RWPE1 (cell line): ENCODE measurements at places on chromosomes 6 and 20.

- no peak for DNase-seq
Observed at GRCh38 chr6:91437315-91437729, 850.5 kb upstream of the MAP3K7 start.

- no peak for DNase-seq
Observed at GRCh38 chr20:40540166-40540565, 148.9 kb downstream of the MAFB start.

DNA sequence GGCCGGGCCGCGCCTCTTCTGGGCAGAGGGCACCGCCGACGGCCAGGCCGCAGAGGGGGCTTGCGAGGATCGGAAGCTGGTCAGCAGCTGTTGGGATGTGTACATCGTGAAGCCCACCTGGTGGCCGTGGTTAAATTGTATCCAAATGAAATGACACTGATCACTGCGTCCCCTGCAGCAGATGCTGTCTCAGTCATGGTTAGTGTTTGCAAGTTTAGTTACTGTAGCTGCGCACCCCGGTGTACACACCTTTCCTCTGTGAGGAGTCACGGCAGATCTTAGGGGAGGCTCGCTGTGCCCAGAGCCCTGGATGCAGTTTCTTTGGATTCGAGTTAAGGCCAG, 653 bp downstream of the NAA20 start:
- DNase-seq, result peak; percentile 30

- peak; percentile 86 for DNase-seq
Observed at GRCh38 chr20:51563486-51564332, 21.2 kb upstream of the NFATC2 start.

DNA sequence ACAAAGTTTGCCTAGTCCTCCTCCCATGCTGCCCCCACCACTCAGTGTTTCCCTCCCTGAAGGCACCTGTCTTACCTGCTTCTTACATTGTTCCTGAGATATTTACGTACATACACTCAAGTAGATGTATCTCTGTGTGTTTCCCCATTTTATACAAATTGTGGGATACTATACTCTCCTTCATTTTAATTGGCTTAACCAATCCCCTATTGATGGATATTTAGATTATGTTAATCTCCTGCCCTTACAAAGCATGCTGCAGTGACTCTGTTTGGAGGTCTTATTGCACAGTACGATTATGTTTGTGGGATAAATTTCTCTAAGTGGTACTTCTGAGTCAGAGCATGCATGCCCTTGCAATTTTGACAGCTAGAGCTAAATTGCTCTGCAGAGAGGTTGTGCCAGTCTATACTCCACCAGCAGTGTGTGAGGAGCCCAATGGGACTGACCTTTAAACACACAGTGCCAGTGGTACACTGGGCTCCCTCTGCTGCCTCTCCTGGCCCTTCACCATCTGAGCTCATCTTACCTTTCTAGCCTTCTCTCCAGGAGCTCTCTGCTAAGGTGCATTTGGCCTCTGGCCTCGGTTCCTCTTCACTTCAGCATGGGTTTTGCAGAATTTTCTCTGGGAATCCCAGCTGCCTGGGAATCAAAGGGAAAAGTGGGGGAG, 57.4 kb downstream of the LYRM2 start:
- DNase-seq, result no peak

GRCh38 chr6:158419339-158419909, 107.2 kb downstream of the TULP4 start:
- no peak for DNase-seq

GRCh38 chr20:3847429-3847940, 851 bp downstream of the MAVS start:
- DNase-seq, result no peak

- DNase-seq, result no peak
Observed at GRCh38 chr6:107536180-107536961, 46.5 kb downstream of the SOBP start.

- DNase-seq, result no peak
Observed at GRCh38 chr6:113376847-113377165, 480.3 kb upstream of the MARCKS start.

DNA sequence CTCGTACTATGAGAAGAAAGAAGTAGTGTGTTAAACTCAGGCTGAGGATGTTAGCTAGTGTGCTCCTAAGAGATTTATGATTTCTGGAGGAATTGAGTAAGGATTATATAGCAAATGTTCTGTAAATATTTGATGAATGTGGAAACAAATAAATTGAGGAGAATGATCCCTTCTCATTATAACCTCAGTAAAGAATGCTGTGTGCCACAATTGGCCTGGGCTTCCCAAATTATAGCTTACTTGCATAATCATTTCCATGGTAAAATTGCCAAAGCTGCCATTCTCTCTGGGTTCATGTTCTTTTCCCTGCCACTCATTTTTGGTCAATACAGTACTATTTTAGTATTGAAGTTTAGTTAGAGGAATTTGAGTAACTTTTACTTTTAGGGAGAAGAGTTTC, 128.5 kb downstream of the FLRT3 start:
- no peak for DNase-seq

DNA sequence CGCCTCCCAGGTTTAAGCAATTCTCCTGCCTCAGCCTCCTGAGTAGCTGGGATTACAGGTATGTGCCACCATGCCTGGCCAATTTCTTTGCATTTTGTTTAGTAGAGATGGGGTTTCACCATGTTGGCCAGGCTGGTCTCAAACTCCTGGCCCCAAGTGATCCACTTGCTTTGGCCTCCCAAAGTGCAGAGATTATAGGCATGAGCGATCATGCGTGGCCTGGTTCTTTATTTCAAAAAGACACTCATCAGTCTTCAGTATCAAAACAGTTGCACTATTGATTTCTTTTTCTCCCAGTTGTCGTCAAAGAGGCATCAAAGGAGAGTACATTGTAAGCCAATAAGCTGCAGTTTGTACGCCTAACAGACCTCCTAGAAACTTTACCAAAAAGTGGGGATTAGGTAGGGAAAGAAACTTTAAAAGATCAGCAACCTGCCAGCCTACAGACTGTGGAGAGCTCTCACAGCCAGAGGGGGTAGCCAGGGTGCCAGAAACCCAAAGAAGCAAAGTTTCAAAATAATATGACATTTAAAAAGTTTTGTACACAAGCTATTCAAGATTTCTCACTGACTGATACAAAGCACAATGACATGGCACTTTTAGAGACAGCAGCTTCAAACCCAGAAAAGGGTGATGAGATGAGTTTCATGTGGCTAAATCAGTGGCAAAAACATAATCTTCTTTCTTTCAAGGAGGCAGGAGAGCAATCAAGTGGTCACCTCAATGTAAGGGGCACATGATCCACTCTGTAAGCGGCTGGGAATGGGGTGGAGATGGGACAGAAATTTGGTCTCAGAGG, 83.0 kb upstream of the RALY start:
- no peak for DNase-seq

DNA sequence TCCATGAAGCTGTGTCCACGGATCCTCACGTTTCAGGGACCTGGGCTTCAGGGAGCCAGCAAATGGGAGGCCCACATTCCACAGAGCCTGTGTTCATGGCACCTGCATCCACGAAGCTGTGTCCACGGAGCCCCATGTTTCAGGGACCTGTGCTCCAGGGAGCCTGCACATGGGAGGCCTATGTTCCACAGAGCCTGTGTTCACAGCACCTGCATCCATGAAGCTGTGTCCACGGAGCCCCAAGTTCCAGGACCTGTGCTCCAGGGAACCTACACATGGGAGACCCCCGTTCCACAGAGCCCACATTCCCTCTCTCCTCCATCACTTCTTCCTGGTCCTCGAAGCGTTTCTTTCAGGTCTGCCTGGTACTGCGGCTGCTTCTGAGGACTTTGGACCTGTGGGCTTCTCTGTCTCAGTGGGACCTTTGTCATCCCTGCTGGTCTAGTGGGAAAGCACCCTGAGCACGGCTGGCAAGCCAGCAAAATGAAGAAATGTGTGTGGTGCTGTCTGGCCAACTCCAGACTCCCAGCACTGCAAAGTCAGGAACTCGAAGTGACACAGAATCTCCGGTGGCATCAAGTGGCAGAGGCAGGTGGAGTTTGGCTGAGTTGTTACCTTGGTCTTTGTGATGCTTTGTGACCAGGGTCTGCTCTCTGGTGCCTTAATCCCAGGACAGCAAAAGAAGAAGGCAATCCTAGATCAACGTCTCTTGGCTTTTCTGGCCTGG, 245.9 kb downstream of the DLL1 start:
- DNase-seq, result no peak

DNA sequence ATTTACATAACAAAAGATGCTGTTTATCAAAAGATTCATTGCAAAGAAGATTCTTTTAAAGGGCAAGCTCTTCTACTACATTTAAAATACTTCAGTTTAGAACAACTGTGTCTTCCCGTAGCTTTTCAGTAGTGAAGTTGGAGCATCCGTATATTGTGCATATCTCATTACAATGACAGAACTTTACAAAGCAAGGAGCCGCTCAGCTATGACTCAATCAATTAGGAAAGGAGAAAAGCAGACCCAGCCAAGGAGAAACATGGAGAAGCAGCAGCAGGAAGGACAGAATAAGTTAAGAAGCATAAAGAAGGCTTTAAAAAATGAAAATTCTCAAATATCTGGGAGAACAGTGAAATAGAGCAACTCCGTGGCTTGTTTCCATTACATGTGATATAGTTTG, 132.6 kb upstream of the SMLR1 start:
- no peak for DNase-seq

GRCh38 chr6:107674995-107675738, 148.9 kb downstream of the SCML4 start:
- peak; percentile 80 for DNase-seq

GRCh38 chr20:38892091-38892981, 33.9 kb upstream of the FAM83D start:
- no peak for DNase-seq

- DNase-seq, result no peak
Observed at GRCh38 chr20:64229507-64230061, 26.0 kb upstream of the PCMTD2 start.

DNA sequence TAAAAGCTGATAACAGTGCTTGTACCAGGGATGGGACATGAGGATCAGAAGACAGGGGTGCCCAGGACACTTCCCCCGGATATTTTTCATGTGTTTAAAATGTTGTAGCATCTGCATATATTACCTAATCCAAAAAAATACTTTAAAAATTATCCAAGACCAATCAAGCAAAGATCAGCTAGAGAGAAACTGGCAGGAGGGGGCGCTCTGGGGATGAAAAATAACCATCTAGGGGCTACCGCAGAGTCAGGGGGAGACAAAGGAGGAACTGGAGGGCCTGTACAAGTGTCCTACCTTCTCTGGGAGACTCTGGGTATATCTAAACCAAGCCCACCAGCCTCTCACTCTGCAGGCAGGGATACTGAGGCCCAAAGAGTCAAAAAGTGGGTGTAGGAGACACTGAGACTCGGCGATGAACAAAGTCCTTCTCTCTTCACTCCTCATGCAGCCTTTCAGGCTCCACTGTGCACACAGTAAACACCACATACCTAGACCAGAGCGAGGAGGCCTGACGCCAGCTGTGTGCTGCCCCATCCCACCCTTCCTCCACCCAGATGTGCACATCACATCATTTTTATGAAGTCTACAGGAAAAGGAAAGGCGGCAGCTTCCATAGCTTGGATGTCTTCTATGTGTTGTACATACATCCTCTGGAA, 9.8 kb downstream of the RIMS4 start:
- DNase-seq, result no peak

DNA sequence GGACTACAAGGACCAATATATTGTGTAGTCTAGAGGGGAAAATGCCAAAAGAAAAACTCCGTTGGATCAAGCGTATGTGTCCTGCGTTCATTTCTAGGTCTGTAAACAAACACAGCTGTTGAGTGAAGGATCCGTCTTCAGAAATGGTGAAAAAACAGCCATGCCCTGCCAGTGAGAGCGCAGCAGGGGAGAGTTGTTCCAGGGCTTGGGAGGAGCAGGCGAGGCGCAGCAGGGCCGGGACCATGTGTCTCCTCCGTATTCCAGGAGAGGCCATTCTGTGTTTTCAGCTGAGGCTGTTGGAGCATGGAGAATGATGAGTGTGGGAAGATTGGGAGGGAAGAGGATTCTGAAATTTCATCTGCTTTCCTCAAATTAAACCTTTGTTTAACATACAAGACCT, 38.0 kb downstream of the BMP6 start:
- no peak for DNase-seq

- no peak for DNase-seq
Observed at GRCh38 chr6:49551078-49551865, 804 bp downstream of the C6orf141 start.

- DNase-seq, result no peak
Observed at GRCh38 chr6:128507337-128508310, 12.8 kb downstream of the PTPRK start.

GRCh38 chr20:63972312-63973159, 2.8 kb upstream of the ZNF512B start:
- no peak for DNase-seq

DNA sequence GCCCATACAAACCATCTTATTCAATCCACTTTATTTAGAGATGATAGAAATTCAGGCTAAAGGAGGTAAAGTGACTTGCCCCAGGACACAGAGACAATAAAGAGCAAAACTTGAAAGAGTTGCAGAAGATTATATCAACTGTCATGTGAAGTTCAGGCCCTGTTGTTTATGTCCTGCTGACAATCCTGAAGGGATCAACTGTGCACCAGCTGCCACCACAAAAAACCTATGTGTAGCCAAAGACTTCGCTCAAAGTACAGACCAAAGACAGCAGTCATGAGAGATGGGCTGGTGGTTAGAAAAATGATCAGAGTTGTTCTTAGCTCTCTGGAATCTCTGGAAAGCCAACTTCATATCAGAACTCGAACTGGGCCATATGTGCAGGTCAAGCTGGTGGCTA, 16.0 kb upstream of the CITED2 start:
- no peak for DNase-seq

DNA sequence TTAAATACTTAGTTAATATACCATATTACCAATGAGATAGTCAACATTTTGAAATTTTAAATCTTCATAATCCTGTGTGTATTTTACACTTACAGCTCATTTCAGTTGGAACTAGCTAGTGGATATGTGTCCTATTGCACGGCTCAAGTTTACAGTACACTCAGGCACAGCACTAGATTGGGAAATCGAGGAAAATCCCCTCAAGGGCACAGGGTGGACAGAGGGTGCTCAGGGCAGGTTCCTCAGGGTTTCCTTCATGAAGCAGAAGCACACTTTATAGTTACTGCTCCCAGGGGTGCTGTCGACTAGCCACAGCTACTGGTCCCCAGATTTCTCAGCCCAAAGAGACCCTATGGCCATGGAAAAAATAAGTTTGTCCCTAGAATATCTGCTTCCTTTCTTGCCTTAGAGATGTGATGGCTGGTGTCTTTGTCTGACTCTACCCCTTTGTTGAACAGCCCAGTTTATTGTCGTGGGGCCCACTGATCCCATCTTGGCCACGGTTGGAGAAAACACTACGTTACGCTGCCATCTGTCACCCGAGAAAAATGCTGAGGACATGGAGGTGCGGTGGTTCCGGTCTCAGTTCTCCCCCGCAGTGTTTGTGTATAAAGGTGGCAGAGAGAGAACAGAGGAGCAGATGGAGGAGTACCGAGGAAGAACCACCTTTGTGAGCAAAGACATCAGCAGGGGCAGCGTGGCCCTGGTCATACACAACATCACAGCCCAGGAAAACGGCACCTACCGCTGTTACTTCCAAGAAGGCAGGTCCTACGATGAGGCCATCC, 1.5 kb downstream of the BTN2A1 start:
- no peak for DNase-seq

DNA sequence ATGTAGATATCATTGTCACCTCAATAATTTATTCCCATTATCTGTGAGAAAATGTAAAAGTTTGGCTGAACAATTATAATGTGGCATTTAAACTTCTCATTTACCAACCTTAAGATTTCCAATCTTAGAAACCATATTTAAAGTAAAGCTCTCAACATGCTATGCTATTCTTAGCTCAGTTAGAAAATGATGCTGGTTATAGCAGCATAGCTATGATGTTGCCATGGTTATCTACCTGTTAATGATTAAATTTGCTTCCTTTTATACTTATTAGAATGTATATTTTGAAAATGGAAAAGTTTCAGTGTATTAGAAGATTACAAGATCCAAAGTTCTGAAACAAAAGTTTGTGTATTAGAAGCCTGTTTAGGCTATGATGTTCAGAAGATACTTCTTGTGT, 110.1 kb downstream of the GPR63 start:
- no peak for DNase-seq
